MG63 (cell line): ENCODE measurements at places on chromosomes 7 and 10. TPM values are rescaled to one million over a fixed set of nuclear protein-coding genes. Genes with fewer than 3 reads are reported as not detected.

The CYP26C1 gene
- total RNA-seq = not detected in 2 replicates

The MMRN2 gene
- total RNA-seq = 0.12 and 1.7 TPM in 2 replicates

The SEMA3E gene
- total RNA-seq = 1.5 TPM in 1 of 2 replicates, not detected in the other

The HOXA1 gene
- 0.27 and 1.1 TPM in 2 replicates for total RNA-seq

The LOXL4 gene
- total RNA-seq = not detected in 2 replicates

The AQP1 gene
- not detected in 2 replicates for total RNA-seq

The TMEM184A gene
- total RNA-seq = not detected in 2 replicates

The AKR1E2 gene
- 0.37 and 1.2 TPM in 2 replicates for total RNA-seq

The CPVL gene
- total RNA-seq = 7.0 and 8.9 TPM in 2 replicates

The MOGAT3 gene
- not detected in 2 replicates for total RNA-seq

The HELLS gene
- total RNA-seq = 36.9 and 39.1 TPM in 2 replicates

The SDK1 gene
- total RNA-seq = 1.1 TPM in 1 of 2 replicates, not detected in the other

The TMEM140 gene
- 0.40 TPM in 1 of 2 replicates, not detected in the other for total RNA-seq

The GIMAP5 gene
- total RNA-seq = not detected in 2 replicates

The KLF14 gene
- not detected in 2 replicates for total RNA-seq

The CALCR gene
- total RNA-seq = not detected in 2 replicates

The NODAL gene
- total RNA-seq = not detected in 2 replicates

The STEAP1B gene
- total RNA-seq = 18.2 and 18.7 TPM in 2 replicates

The CALY gene
- total RNA-seq = not detected in 2 replicates

The ZNF511 gene
- 42.0 and 75.7 TPM in 2 replicates for total RNA-seq

The ELN gene
- not detected in 2 replicates for total RNA-seq

The CHST12 gene
- total RNA-seq = 6.2 and 25.5 TPM in 2 replicates

The ERVW-1 gene
- not detected in 2 replicates for total RNA-seq
